Panc1 (cell line): ENCODE measurements at places on chromosomes 4 and X.

- peak; percentile 13 for DNase-seq
Measured at GRCh38 chr4:158670975-158671664, 567 bp downstream of the C4orf46 start.

- DNase-seq, result no peak
Measured at GRCh38 chr4:113682730-113683537, 78.6 kb downstream of the CAMK2D start.

DNA sequence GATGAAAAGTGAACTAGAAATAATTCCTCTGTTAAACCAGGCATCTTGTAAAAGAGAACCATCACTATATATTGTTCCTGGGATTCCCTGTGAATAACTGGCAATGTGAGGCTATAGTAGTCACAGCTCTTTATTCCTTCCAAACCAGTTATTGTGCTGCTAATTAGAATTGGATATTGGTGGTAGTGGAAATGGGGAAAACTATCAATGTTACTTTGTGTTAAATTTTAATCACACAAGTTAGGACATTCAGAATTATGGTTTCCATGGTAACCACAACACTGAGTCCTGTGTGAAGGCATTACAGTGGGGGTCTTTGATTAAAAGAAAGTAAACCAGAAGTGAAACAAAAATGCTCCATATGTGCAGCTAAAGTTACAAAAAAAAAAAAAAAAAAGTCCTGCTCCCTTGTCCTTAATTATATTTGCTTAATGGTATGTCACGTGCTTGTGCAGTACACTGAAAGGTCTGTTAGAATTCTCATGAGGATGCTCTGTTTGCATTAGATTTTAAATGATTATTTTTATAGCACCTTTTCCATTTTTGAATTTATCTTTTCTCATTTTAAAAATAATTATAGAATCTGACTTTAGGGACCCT, 200.4 kb downstream of the ADGRL3 start:
- no peak for DNase-seq

- DNase-seq, result no peak
Measured at GRCh38 chrX:69493193-69493592, 10.9 kb upstream of the NALF2 start.

- no peak for DNase-seq
Measured at GRCh38 chrX:133390676-133391075, 24.6 kb downstream of the GPC4 start.

DNA sequence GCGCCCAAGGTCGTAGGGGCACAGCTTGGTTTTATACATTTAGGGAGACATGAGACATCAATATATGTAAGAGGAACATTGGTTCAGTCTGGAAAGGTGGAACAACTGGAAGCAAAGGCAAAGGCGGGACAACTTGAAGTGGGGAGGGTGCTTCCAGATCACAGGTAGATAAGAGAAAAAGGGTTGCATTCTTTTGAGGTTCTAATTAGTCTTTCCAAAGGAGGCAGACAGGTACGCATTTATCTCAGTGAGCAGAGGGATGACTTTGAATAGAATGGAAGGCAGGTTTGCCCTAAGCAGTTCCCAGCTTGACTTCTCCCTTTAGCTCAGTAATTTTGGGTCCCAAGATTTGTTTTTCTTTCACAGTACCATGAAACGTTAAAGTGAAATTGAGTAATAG, 223.2 kb downstream of the FAM47A start:
- DNase-seq, result no peak

GRCh38 chr4:176824645-176825366, 32.1 kb upstream of the VEGFC start:
- no peak for DNase-seq

DNA sequence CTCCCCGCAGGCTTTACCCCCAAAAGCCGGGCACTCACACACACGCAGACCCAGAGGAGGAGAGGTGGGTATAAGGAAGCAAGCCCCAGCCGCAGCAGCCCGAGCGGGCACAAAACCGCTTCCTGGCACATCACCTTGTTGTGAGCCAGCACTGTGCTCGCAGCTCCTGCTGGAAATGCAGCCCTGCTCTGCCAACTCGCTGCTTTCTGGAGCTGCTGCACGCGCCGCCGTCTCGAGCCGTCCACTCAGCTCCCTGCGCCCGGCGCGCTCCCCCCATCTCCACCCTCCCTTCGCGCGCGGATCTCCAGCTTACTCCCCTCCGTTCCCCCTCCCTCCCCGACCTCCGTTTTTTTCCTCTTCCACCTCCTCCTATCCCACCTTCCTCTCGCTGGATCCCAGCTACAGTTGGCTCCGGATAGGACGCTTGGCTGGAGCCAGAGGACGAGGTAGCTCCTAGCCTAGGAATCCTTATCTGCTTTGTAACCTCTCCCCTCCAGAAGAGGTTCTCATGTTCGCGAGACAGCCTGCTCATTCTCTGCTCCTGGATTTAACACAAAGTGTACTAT, at the start of gene SPOCK3:
Gene SPOCK3 (minus strand): TSS at position 179 of the 566 bp plus-strand sequence.
- no peak for DNase-seq

GRCh38 chr4:153027866-153028265, 91.7 kb downstream of the FHDC1 start:
- no peak for DNase-seq

- no peak for DNase-seq
Measured at GRCh38 chr4:5656415-5656814, 51.9 kb downstream of the EVC2 start.

DNA sequence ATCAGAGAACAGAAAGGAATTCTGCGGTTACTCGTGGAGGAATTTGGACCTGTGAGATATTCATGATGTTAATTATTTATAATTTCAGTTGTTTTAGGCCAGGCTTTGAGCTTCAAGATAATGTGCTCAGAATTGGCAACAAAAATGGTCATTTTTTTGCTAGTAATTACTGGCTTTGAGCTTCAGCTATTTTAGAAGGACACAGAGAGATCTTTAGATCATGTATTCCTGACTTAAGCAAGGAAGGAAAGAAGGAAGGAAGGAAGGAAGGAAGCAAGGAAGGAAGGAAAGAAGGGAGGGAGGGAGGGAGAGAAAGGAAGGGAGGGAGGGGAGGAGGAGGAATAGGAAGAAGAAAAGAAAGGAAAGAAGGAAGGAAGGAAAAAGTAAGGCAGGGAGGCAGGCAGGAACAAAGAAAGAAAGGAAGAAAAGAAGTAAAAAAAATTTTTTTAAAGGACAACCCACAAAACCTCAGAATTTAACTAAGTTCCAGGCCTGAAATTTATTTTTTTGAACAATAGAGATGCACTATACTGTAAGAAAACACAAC, 277.9 kb upstream of the KLF3 start:
- no peak for DNase-seq

DNA sequence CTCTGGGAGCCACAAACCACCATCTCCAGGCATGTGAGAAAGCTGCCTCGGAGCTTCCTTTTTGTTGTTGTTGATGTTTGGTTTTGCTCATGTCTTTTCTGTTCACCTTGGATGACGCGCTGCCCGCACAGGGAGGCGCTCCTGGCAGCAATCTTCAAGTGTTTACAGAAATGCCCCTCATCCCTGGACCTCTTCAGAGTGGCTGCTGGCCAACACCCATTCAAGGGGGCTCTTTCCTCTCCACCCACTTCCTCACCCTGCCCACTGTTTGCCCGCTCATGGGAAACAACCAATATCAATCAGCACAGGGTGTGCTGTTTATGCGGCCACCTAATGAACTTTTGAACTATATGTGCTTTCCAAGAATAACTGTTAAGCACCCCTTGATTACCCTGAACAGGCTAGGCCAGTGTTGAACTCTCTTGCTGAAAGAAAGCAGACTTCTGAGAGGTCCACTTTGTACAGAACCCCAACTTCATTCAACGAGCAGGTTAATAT, 355.1 kb upstream of the CLNK start:
- DNase-seq, result no peak

- no peak for DNase-seq
Measured at GRCh38 chr4:114754616-114755015, 156.0 kb downstream of the UGT8 start.

GRCh38 chr4:154491341-154492271, at the start of gene DCHS2:
DCHS2 (minus strand) TSS chr4:154491799; CDS start chr4:154491355, 444 bp downstream.
- DNase-seq, result no peak

DNA sequence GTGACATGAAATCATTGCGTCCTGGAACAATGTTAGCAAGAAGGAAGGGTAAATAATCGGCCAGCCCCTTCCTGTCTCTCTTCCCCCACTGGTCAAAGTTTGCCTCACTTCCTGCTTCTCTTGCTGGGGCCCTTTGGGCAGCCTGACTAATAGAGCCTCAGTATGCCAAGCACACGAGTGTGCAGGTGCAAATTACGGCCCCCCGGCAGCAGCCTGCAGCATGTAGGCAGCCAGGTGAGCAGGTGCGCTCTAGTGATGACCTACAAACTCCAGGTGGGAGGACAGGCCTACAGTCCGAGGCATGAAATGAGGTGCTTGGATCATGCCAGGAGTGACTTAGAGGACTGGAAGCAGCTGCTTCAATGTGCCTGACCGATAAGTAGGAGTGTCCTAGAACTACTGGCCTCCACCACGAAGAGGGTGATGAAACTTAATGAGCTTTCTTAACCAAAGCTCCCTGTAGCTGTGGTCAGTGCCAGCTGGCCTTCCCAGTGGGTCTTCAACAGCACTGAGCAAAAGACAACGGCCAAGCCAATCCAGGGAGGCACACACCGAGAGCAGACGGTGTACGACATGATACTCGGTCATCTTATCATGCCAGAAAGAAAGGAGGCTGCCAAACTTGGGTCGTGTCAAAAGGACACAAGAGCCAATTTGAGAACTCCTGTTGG, 26.1 kb upstream of the FAT1 start:
- DNase-seq, result no peak

- no peak for DNase-seq
Measured at GRCh38 chr4:153809916-153810810, 21.3 kb upstream of the SFRP2 start.

- no peak for DNase-seq
Measured at GRCh38 chr4:19961091-19961490, 290.6 kb upstream of the SLIT2 start.

DNA sequence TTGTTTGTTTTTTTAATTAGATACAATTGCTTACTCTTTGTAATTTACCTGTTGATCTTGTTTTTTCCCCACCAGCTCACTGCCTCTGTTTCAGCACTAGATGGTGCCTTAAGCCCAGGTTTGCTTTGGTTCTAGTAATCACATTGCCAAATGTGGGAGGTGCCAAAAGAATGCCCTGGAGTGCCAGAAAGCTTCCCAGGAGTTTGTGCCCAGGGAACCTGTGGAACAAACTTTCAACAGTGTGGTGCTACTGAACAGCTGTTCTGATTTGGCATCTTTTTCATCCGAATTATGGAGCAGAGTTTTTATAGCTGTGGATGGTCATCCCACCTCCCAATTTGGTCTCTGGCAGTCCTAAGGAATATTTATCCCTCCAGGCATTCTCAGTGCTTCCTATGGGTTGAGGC, 1000.7 kb downstream of the STIM2 start:
- DNase-seq, result no peak

DNA sequence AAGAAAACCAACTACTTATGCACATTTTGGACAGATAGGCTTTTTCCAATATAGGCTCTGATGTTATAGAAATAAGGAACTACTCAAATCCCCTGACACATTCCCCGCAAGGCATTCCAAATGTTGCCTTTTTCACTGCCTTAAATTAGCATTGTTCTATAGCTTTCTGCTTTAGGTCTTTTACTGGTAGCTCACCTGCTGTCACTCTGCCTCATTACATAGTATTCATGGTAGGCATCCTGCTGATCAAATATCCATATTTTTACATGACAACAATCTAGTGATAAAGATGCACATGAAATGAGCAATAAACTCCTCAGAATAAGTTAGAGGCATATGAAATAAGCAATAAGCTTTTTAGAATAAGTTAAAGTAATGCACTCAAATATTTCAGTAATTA, 542.7 kb downstream of the FAM133A start:
- DNase-seq, result no peak

DNA sequence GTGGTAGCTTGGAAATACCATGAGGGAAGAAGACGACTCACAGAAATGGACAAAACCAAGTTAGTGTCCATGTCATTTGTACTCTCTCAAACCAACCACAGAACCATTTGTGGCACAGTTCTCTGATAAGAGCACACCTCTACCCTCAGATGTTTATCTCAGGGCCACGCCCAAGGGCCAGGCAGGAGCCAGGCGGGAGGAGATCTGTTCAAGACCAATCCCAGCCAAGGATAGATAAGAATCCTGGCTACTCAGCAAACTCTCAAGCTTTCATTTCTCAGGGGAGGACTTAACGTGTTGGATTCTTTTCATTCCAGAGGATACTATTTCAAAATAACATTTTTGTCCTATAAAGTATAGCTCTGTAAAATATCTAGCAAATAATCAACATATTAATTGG, 95.0 kb downstream of the NYX start:
- no peak for DNase-seq

GRCh38 chr4:93221771-93222170, 606.8 kb upstream of the ATOH1 start:
- DNase-seq, result no peak
